D721Med (cell line): ENCODE measurements at places on chromosomes 6 and 20.

DNA sequence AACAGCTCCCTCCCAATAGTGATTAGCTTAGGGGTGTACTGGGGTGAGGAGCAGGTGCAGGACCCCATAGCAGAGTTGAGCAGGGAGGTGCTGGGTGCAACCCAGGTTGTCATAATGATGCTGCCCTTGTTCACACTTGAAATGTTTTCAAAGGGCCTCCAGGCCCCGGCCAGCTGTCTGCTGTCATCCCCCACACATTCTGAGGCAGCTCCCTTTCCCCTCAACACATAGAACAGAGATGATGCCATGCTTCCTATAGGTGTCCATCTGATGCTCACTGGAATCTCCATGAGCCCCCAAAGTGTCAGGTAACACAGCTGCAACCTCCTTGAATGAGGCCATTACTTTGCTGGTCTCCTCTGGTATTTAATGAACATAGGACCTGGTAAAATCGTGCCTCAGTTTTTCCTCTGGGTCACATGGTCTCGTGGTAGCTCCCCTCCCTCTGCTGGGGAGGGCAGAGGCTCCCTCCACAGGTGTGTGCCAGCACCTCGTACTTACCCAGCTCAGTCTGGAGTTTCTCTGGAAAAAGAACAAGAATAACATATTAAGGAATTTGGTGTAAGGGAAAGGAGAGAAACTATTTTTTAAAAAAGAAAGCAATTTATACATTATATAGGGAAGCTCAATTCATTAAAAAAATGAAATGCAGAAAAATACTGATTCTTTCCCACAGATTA, 5.6 kb downstream of the BTNL2 start:
- no peak for DNase-seq

GRCh38 chr6:125829433-125829832, 38.7 kb downstream of the NCOA7 start:
- no peak for DNase-seq

- no peak for DNase-seq
Observed at GRCh38 chr6:24749297-24749696, 25.4 kb upstream of the GMNN start.

DNA sequence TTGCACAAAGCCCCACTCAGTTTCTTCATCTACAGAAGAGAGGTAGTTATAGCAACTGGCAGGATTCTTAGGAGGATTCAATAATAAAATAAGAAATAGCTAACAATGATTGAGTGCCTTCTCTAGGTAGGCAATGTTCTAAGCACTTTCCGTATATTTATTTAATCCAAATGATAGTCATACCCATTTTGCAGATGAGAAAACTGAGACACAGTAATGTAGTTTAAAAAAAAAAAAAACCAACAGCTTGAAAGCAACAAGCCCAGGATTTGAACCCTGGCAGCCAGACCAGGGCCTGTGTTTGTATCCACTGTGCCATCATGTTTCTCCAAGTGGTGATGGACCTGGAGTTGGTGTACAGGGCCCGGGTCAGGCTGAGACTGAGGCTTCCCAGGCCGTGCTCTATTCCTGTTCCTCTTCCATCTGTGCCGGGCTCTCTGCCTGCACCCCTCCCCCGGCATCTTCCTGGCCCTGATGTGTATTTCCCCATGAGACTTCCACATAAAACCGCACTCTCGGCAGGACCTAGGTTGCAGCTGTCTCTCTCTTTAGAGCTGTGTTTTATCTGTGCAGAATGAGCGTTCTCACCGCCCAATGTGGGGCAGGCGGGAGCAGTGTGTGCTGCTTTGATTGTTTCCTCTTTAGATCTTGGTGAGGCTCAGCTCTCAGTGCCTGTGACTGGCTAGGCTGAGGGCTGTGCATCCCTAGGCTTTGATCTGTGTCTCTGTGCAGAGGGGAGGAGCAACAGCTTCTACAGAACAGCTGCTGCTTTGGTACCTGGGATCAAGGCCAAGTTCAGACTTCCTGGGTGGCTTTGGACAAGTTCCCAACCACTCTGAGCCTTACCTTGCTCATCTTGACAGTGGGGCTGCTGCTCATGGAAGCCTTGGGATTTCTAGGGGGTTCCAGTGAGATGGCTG, 49.5 kb downstream of the TOX2 start:
- no peak for DNase-seq

- DNase-seq, result no peak
Observed at GRCh38 chr6:161481786-161482516, 208.1 kb upstream of the AGPAT4 start.

GRCh38 chr20:23003077-23003635, 32.0 kb upstream of the SSTR4 start:
- DNase-seq, result no peak

DNA sequence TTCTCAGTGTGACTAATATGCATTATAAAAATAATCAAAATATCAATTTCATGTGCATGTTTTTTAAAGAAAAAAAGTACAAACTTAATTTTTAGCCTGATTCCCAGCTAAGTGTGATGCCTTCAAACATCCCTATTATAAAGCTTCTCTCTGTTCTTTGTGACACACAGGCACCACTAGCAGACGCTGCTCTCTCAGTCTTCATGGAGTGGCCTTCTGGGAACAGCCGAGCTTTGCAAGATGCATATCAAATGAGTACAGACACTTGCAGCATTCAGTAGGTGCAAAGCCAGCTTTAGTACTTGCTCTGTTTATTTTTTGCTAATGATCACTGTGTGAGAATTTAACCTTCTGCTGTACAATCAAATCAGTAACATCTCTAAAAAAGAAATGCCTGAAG, 340.0 kb downstream of the ADGRB3 start:
- DNase-seq, result no peak

- DNase-seq, result no peak
Observed at GRCh38 chr6:71153755-71154325, 134.8 kb upstream of the OGFRL1 start.

DNA sequence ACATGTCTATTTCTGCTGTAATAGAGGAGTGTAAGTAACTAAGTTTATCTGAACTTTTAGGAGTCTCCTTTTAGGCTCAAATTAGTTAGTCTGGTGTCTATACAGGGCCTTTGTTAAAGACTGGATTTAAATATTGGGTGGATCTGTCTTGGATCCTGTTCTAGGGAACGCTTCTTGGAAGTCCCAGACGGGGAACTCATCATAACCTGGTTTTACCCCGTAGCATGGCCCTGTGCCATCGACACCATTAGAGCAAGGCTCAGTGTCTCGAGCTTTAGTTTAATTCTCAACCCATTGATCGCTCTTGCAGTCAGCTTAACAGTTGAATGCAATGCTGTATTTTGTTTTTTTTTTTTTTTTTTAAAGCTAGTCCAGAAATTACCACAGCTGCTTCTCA, 89.9 kb downstream of the CARMIL1 start:
- no peak for DNase-seq

GRCh38 chr20:62739581-62740285, 31.1 kb downstream of the NTSR1 start:
- DNase-seq, result no peak

- no peak for DNase-seq
Observed at GRCh38 chr20:25195962-25196785, 662 bp downstream of the ENTPD6 start.

DNA sequence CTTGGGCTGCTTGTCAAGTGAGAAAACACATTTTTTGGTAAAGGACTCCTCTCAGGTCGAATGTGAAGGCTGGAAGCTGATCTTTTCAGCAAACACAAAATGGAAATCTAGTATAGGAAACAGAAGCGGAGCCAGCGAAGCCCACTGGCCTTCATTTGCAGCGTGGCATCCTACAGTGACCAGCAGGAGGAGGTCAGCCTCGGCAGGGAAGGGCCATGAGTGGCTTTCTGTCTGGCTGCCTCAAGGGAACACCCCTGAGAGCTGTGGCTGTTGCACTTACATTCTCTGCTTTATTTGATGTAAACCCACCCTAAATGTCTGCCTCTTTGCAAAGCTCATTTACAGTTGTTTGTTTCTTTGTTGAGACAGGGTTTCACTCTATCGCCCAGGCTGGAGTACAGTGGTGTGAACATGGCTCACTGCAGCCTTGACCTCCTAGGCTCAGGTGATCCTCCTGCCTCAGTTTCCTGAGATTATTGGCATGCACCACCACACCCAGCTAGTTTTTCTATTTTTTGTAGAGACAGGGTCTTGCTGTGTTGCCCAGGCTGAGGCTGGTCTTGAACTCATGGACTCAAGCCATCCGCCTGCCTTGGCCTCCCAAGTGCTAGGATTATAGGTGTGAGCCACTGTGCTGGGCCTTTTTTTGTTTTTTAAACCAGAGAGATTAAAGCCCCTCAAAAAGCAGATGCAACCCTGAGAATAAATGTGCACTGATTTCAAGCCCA, 322.0 kb upstream of the SOX4 start:
- no peak for DNase-seq

DNA sequence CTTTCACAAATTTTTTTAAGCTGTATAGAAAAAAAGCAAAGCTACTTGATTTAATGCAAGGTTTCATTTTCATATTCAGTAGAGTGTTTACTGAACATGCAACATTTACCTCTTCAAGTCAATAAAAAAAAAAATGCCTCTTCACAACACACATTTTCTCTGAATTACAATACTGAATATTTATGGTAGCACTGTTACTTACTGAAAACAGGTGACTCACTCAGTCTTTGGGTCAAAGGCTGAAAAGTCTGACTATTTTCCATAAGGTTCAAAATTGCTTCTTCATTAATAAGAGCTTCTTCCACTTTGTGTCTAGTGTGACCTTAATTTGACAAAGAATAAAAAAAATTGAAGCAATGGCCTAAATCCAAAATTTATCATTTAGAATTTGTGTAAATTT, 101.9 kb downstream of the REV3L start:
- DNase-seq, result no peak

DNA sequence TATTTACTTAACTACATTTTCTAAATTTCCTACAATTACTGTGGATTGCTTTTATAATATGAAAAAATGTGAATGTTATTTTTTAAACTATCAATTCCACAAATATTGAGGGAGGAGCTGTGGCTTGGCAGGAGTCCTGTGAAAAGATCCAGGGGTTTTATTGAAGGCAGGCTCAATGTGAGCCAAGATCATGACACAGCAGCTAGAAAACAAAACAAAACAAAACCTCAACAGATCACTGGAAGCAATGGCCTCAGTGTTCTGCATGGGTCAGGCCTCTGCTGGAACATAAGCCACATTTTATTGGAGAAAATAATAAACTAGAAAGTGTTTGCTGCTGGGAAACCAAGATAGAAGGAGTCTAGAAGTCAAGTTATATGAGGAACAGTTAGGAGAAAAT, 19.4 kb upstream of the RCAN2 start:
- DNase-seq, result no peak

GRCh38 chr6:103886951-103887350, 972.8 kb downstream of the HACE1 start:
- DNase-seq, result no peak

GRCh38 chr6:105988812-105989577, 97.1 kb upstream of the PRDM1 start:
- DNase-seq, result no peak

DNA sequence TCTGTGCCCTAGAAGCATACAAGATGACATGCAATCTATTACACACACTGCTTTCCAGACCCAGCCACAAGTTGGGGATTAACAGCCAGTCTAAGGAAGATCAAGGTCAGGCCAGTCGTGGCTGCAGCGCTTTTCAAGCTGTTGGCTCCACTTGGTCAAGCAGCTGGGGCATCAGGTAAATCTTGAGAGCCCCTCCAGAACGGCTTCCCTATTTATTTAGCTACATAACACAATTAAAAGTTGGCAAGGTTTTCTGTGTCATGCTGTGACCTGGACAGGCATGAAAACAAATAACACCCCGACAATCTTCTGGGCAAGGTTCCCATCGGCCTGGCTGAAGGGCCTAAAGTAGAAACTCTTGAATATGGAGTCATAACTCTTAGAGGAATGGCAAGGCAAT, 524.3 kb downstream of the PRKN start:
- no peak for DNase-seq

GRCh38 chr20:14441201-14441600, 103.8 kb upstream of the FLRT3 start:
- no peak for DNase-seq

DNA sequence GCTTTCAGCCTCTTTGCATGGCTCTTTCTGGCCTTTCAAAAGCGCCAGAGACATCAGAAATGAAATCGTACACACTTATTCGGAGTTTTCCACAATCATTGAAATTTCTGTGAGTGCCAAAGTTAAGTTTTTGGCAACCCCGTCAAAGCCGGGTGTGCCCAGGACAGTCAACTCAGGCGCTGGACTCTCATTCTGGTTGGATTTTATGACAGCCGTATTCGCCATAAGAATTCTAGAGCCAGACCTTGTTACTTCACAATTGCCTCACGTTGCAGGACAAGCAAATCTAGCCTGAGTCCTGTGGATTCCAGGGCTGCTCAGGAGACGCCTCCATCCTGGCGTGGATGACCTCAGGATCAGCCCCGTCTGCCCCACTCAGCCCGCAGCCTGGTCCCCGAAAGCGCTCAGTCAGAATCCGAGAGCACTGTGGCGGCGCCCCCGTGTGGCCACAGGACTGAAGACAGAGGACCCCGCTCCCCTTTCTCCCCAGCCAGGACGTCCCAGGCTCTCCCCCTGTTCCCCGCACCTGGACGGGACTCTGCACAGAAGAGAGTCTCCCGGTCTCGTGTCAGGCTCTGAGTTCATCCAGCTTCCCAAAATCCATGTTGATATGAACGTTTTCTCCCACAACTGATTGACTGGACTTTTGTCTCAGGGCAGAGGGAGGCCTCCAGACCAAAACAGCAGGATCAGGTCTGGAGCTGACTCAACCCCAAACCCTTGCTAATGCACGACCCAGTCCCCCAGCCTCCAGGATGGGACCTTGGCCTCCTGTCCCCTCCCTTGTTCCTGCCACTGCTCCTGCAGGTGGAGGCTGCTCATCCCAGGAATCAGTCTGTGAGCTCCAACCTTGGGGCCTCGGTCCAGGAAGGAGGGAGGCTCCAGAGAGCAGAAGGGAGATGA, 38.2 kb downstream of the MICA start:
- DNase-seq, result peak; percentile 23

GRCh38 chr20:1711826-1712601, 54.4 kb upstream of the SIRPG start:
- DNase-seq, result no peak

- DNase-seq, result no peak
Observed at GRCh38 chr20:33411711-33412483, 10.6 kb upstream of the CDK5RAP1 start.

DNA sequence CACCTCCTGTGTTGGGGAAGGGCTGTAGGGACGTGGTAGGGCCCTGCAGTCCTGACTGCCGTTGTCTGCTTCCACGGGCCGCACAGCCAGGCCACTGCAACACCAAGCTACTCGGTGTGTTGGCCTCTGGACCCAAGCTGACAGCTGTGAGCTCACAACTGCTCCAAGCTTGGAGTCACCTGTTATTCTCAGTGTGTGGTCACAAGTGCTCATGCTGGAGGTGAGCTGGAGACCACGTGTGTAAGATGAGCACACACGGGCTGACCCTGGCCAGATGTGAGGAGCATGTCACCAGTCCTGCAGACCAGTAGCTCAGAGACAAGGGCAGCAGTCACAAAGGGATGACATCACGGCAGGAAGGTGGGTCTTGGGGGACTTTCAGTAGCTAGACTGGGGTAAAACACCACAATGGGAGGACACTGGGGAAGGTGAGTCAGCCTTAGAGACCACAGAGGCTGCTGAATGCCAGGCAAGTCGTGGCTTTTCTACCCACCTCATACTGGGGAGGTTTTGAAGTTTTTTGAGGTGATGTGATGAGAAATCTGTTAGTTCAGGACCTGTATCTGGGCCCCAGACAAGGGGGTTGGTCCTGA, 87.3 kb downstream of the FAM120B start:
- no peak for DNase-seq
